ENCODE measurements at places on chromosomes 2 and 18. TPM values are rescaled to one million over a fixed set of nuclear protein-coding genes. Genes with fewer than 3 reads are reported as not detected.
A peak's percentile ranks its signal among the peaks of the same experiment; 100 is the strongest.

- no peaks in the 10 kb centered on the region for H3K27me3 ChIP-seq
- peak; percentile 31 for DNase-seq
- no peak overlapping the region for H3K27ac ChIP-seq
- H3K36me3 ChIP-seq: no peaks in the 10 kb centered on the region
- H3K4me1 ChIP-seq: no peaks in the 10 kb centered on the region
- no peak overlapping the region for H3K4me3 ChIP-seq
Measured at GRCh38 chr2:210617732-210618330, 61.4 kb downstream of the CPS1 start.

DNA sequence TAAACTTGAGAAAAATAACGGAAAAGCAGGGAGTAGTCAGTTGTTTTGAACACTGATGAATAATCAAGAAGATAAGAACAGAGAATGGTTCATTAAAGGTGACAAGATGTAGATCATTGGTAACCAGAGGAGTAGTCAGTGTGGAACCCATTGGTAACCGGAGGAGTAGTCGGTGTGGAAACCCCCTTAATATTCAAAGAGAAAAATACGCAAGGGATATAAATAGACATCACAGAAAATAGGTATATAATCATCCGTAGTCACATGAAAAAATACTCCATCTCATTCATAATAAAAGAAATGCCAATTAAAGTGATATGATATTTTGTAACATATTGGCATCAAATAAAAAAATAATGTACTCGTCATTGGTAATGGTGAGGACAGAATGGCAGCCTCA, 70.6 kb upstream of the EPAS1 start:
- H3K36me3 ChIP-seq: no peaks in the 10 kb centered on the region
- H3K27ac ChIP-seq: no peak overlapping the region
- no peak overlapping the region for H3K4me3 ChIP-seq
- DNase-seq: no peak
- H3K4me1 ChIP-seq: no peaks in the 10 kb centered on the region

Gene PDE11A
- total RNA-seq: 0.82 TPM

Gene FAM124B
- total RNA-seq: 2.0 TPM

GRCh38 chr18:76988827-76989646, 143.5 kb downstream of the MBP start:
- no peak overlapping the region for H3K4me3 ChIP-seq
- no peak for DNase-seq
- no peaks in the 10 kb centered on the region for H3K36me3 ChIP-seq
- H3K27me3 ChIP-seq: no peaks in the 10 kb centered on the region

Gene SIX3
- 0.16 TPM for total RNA-seq

DNA sequence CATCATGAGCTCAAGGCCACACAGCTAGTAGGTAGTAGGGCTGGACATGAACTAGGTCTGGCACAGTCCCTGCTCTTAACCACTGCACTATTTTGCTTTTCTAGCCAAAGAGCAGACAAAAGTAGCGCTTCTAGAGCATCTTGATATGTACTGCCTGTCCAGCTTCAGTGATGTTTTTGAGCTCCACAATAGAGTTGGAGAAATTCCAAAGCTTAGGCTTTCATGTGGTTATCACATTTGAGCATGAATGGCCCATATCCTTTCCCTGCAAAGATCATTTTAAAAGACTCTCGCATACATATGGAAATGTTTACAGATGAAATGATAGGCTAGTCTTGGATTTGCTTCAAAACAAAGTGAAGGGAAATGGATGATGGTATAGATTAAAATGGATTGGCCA, 128.7 kb downstream of the MAP3K20 start:
- no peaks in the 10 kb centered on the region for H3K27me3 ChIP-seq
- no peak for DNase-seq
- H3K27ac ChIP-seq: no peak overlapping the region
- H3K4me1 ChIP-seq: no peaks in the 10 kb centered on the region
- no peak overlapping the region for H3K4me3 ChIP-seq

Gene LOXL3
- total RNA-seq: 9.7 TPM

GRCh38 chr2:37773371-37774130, 102.1 kb upstream of the CDC42EP3 start:
- H3K4me3 ChIP-seq: no peak overlapping the region
- H3K27me3 ChIP-seq: no peaks in the 10 kb centered on the region
- no peak for DNase-seq

GRCh38 chr2:226916669-226917068, 80.8 kb downstream of the RHBDD1 start:
- H3K27ac ChIP-seq: no peak overlapping the region
- DNase-seq: no peak
- no peaks in the 10 kb centered on the region for H3K4me1 ChIP-seq
- H3K36me3 ChIP-seq: no peaks in the 10 kb centered on the region
- no peaks in the 10 kb centered on the region for H3K27me3 ChIP-seq

- no peak overlapping the region for H3K27ac ChIP-seq
- no peaks in the 10 kb centered on the region for H3K36me3 ChIP-seq
- H3K4me1 ChIP-seq: no peaks in the 10 kb centered on the region
- H3K27me3 ChIP-seq: no peaks in the 10 kb centered on the region
- no peak for DNase-seq
Measured at GRCh38 chr2:236204953-236205352, 36.8 kb upstream of the GBX2 start.

- no peaks in the 10 kb centered on the region for H3K4me1 ChIP-seq
- H3K4me3 ChIP-seq: no peak overlapping the region
- H3K27me3 ChIP-seq: no peaks in the 10 kb centered on the region
- no peaks in the 10 kb centered on the region for H3K36me3 ChIP-seq
- H3K27ac ChIP-seq: no peak overlapping the region
- DNase-seq: no peak
Measured at GRCh38 chr2:224146356-224147160, 107.5 kb upstream of the SERPINE2 start.

- no peaks in the 10 kb centered on the region for H3K27me3 ChIP-seq
- no peak for DNase-seq
- H3K36me3 ChIP-seq: no peaks in the 10 kb centered on the region
- H3K27ac ChIP-seq: no peak overlapping the region
- H3K4me1 ChIP-seq: no peaks in the 10 kb centered on the region
Measured at GRCh38 chr18:53796040-53796729, 428.3 kb downstream of the MBD2 start.

Gene LMAN2L
- 23.0 TPM for total RNA-seq

DNA sequence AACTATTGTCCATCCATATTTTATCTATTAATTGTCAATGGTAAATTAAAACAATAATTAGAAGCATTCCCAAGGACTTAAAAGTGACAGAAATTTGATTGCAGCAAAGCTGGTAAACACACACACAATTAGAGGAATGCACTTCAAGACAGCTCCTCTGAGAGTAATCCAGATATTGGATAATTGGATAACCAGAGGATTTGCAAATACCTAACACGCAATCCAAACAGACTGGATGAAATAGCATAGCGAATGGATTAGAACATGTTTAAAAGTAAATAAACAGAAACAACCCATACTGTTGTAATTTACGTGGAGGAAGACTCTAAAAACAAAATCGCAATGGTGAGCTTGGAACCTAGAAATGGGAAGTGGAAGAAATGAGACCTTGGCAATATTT, 239.8 kb downstream of the METTL4 start:
- H3K36me3 ChIP-seq: no peaks in the 10 kb centered on the region
- H3K4me1 ChIP-seq: no peaks in the 10 kb centered on the region
- no peak for DNase-seq
- no peak overlapping the region for H3K4me3 ChIP-seq
- H3K27me3 ChIP-seq: no peaks in the 10 kb centered on the region
- no peak overlapping the region for H3K27ac ChIP-seq

Gene ZC3H6
- total RNA-seq: 17.1 TPM

GRCh38 chr2:190695739-190696138, 46.9 kb downstream of the NAB1 start:
- H3K4me1 ChIP-seq: no peaks in the 10 kb centered on the region
- no peaks in the 10 kb centered on the region for H3K27me3 ChIP-seq
- no peak overlapping the region for H3K27ac ChIP-seq
- no peaks in the 10 kb centered on the region for H3K36me3 ChIP-seq
- no peak for DNase-seq

Gene BOLL
- not detected for total RNA-seq

Gene HOXD9
- 36.5 TPM for total RNA-seq

DNA sequence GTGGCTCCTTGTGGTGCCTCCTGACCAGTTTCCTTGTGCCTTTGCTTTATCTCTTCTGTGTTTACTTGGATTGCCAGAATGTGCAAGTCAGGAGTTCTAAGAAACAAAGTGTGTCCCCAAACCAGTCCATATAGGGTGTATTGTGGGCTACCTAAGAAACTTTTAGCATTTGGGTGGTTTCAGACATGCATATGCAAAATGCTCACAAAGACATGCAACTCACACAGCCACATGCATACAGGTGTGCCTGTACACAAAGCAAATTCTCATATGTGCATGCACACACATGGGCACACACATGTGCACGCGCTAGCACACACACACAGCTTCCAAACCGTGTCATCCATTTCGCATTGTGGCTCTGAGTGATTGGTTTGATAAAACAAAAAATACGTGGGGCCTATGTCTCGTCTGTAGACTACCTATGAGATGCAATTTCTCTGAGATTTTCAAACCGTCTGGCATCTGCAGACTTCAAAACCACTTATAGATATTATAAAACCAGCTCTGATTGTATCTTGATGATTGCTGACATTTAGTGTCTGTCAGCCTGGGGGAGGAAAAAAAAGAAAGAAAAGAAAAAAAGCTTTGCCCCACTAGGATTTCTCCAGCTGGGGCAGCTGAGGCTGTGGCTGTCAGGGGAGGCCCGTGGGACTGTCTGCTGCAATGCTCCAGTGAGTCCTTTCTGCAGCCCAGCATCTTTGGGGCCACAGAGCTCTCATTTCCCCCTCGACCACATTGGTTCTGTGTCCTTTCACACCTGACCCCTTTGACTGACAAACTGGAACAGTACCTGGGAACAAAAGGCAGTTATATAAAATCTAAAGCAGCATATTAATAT, 556.1 kb downstream of the CMPK2 start:
- no peak overlapping the region for H3K27ac ChIP-seq
- H3K36me3 ChIP-seq: no peaks in the 10 kb centered on the region
- DNase-seq: peak; percentile 49
- no peaks in the 10 kb centered on the region for H3K4me1 ChIP-seq

All from kidney (tissue), 22 donors.